NCI-H187 treated with DMSO at 0.1 percent for 48 hours (cell line): ENCODE measurements at places on chromosomes 4 and X.

DNA sequence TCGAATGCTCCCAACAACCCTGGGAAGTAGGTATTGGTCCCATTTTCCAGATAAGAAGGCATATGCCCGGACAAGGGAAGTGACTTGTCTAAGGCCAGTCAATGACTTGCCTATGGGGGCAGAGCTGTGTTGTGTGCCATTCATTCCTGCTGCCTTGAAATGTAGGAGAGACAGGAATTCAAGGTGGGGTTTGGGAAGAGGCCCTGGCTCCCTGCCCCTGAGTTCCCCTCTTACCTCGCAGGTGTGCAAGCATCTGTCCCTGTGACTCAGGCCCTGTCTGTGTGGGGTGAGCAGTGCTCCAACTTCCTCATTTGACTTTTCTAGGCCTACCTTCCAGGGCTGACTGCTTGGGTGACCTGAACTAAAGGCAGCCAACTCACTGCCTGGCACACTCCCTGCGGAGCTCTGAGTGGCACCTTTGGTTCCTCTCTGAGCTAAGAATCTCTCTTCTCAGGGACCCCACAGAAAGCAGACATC lies 5.1 kb downstream of the EFNB1 start:
- no peak for DNase-seq

DNA sequence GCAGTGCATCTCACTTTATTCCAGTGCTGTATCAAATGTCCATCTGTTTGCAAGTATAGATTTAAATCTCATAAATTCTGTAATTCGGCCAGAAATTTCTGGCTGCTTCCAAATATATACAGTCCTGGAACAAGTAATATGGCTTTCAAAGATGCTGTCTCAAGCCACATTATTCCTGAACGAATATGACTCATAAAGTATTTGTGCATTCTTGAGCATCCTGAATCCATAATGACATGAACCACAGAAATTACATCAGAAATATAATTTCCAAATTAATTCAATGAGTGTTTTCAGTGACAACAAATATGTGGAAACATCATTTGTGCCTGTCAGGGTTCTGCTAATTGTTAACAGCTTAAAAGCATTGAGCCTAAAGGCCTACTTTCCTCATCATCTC lies 140.9 kb upstream of the HPGD start:
- DNase-seq, result no peak

DNA sequence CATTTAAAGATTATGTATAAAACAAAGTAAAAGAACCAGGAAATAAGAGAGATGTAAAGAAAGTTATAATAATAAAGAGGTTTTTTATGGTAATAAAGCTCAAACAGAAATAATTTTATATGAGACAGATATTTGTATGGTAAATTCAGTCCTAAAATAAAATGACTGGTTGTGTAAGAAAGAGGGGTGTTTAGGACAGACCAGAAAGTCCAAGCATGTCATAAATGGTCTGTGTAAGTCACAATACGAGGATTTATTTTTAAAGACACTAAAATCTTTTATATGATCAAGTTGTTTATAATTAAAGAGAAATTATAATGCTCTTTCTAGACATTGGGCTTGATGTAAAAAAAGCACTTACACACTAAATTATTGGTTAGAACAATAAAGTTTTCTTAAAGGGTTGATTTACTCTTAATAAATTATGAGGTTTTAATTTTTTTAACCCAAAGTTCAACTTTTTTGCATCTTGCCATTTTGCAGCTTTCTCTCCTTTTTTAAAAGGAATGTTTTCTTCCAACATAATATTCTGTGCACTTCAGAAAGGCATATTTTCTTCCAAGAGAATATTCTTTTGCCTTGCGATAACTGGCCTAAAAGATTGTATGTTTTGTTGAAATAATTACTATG lies 61.9 kb upstream of the TCEAL2 start:
- no peak for DNase-seq

GRCh38 chr4:138751309-138751708 lies 264.3 kb upstream of the NOCT start:
- DNase-seq, result no peak

- no peak for DNase-seq
These were observed 13.9 kb downstream of the ATP8A1 start for GRCh38 chr4:42642845-42643615.

- DNase-seq, result no peak
These were observed 302.4 kb upstream of the PRPS2 start for GRCh38 chrX:12488771-12489170.

DNA sequence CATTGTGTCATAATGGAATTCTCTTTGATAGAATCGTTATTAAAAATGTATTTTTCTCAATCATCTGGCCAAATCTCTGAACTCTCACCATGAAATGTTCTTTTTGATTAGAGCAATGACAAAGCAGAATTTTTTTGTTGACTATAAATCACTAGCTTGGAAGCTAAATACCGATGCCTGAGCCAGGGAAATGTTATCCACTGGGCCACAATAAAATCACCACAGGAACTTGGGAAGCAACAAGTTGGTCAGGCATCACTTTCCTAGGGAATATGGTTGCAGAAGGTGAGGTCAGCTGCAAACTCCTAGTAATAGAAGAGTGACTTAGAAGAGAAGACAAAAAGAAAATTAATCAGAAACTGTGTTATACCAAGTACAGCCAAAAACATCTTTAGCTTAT lies 60.6 kb upstream of the CFAP47 start:
- no peak for DNase-seq

DNA sequence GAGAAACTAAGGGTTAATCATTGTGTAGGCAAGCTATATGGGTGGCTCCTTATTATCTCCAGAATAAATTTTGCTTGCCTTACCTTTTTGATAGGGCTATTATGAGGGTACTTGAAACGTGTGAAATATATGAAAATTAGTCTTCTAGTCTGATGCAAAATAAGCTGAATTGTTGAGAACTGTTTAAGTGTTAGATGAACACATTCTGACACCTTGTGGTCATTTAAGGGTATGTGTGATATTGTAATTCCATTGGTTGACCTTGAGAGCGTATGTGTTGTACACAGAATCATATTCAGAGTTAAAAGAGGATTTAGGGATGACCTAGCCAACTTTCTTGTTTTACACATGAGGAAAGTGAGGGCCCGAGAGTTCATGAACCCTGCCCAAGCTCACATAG lies 44.6 kb upstream of the LINC00632 start:
- no peak for DNase-seq

DNA sequence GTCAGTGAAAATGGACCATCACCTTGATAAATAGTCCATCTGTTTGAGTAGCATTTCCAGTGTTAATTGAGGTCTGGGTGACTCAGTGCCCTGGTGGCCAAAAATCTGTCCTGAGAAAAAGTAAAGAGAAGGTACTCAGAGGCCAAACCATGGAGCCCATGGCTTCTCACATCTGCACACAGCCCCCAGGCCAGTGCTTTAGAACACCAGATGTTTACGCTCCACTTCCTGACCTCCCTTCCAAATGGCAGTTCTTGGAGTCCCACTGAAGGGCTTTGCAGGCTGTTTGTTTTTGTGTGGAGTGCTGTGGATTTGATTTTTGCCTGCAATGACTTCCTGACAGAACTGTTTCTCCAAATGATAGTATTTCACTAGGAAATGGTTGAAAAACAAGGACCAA lies 60.2 kb upstream of the GPC4 start:
- DNase-seq, result no peak

GRCh38 chrX:134658002-134658759 lies at the start of gene PLAC1:
TSS of gene PLAC1 (minus strand) at chrX:134658471. CDS start at chrX:134566682, 91,789 bp downstream.
- no peak for DNase-seq

DNA sequence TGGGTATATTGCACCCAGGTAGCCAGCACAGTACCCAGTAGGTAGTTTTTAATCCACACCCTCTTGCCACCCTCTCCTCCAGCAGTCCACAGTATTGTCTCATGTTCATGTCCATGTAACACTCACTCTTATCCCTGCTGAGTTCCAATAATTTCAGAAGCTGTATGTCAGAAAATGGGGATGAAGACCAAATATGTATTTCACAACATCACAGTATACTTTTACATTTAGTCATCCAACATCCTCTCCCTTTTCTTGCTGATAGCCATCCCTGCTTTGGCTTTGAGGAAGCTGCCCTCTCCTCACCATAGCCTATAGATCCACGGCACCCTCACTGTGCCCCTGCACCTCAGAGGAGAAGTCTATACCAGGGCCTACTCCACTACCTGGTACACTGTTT lies 126.0 kb upstream of the LDB2 start:
- DNase-seq, result no peak

GRCh38 chr4:73743281-73743680 lies 2.9 kb downstream of the CXCL8 start:
- no peak for DNase-seq

- DNase-seq, result no peak
These were observed 20.1 kb downstream of the ATP7A start for GRCh38 chrX:77930581-77930980.

DNA sequence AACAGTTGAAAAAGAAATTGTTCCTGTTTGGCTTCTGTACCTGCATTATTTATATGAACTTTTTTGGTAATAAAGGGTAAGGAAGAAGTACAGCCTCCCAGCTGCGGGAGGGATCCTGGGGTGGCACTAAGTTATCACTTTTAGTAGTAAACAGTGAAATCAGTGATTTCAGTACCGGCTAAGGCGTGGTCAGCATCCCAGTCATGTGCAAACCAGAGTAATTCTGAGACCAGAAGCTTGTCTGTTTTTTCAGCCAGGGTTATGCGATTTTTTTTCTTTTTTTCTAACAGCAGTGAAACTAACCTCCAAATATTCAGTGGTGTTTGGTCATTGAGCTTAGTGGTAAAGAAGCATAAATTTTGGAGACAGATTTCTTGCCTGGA lies 3.3 kb downstream of the EGF start:
- no peak for DNase-seq

DNA sequence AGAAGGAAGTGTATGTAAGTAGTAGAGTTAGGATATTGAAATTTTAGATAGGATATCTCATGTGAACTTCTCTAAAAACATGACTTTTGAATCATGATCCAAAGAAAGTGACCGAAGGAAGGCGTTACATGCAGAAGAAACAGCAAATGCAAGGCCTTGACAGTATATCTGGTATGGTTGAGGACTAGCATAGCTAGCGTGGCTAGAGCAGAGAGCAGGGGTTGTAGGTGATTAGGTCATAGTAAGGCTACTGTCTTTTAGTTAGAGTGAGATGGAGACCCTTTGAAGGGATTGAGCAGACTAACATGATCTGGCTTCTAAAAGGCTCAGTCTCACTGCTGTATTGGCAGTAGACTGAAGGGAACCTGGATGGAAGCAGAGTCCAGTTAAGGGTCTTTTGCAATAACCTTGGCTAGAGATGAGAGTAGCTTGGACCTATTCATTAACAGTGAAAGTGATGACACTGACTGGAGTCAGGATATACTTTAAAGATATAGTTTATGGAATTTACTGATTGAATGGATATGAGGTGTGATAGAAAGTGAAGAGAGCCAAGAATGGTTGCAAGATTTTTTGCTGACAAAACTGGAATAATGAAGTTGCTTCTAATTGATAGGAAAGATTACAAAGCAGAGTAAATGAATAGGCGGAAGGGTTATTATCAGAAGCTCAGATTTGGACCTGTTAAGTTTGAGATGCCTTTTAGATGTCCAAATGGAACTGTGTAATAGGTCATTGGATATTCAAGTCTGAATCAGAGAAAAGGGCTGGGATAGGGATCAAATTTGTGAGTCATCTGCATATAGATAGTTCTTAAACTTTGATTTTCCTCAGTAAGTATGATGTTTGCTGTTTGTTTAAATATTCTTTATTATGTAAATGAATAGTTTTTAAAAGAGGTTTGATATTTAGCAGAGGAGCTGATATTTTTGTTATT lies 59.8 kb downstream of the MRPL1 start:
- DNase-seq, result no peak

- DNase-seq, result no peak
These were observed 264.2 kb downstream of the PPP3CA start for GRCh38 chr4:101083131-101083530.

- no peak for DNase-seq
These were observed 554 bp downstream of the DCTD start for GRCh38 chr4:182916483-182917181.
